ENCODE measurements at places on chromosomes 4 and X. TPM values are rescaled to one million over a fixed set of nuclear protein-coding genes. Genes with fewer than 3 reads are reported as not detected.
A peak's percentile ranks its signal among the peaks of the same experiment; 100 is the strongest.

DNA sequence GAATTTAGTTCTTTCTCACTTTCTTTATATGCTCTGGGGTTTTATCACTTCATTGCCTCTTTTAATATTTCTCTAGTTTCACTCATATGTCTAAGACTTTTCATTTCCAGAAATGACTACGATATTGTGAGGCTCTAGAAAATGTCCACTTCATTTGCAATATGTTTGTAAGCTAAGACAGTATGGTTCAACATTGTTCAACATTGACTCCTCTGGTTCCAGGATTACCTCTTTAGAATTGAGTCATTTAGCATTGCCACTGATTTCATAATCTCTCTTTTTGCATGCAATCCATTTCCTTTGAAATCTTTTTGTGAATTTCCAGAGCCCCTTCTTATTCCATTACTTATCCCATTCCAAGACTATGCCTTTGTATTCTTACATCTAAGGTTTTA is 32.3 kb downstream of the BBS12 start:
- 0 out of 2 replicates have a peak, but pooled peaks cover 10% of the 10 kb centered on the region for H3K4me1 ChIP-seq
- H3K27me3 ChIP-seq = no peaks in the 10 kb centered on the region
- peak overlapping the region; percentile 63 for H3K27ac ChIP-seq
- no peak overlapping the region for H3K4me3 ChIP-seq
- no peak for DNase-seq

DNA sequence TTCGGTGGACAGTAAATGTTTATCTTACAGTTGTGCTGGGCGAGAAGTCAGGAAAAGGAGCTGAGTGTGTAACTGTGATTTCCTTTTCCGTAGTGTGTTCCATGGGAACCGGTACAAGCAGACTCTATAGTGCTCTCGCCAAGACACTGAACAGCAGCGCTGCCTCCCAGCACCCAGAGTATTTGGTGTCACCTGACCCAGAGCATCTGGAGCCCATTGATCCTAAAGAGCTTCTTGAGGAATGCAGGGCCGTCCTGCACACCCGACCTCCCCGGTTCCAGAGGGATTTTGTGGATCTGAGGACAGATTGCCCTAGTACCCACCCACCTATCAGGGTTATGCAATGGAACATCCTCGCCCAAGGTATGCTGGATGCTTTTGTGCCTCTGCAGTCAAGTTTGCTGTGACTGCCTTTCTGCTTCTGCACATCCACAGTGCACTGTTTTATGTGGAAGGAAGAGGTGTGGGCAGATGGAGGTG is 27.4 kb downstream of the NOCT start:
- no peak overlapping the region for H3K27ac ChIP-seq
- no peak for DNase-seq
- H3K4me3 ChIP-seq = no peak overlapping the region
- H3K36me3 ChIP-seq = peaks cover 60% of the 10 kb centered on the region

GRCh38 chr4:161320377-161320776 is 843.4 kb downstream of the FSTL5 start:
- H3K36me3 ChIP-seq = no peaks in the 10 kb centered on the region
- H3K27ac ChIP-seq = no peak overlapping the region
- no peak overlapping the region for H3K4me3 ChIP-seq
- no peaks in the 10 kb centered on the region for H3K4me1 ChIP-seq

- no peaks in the 10 kb centered on the region for H3K36me3 ChIP-seq
- H3K27me3 ChIP-seq = no peaks in the 10 kb centered on the region
- DNase-seq = no peak
- no peak overlapping the region for H3K27ac ChIP-seq
These were observed 36.9 kb downstream of the SULT1E1 start for GRCh38 chr4:69823048-69823447.

DNA sequence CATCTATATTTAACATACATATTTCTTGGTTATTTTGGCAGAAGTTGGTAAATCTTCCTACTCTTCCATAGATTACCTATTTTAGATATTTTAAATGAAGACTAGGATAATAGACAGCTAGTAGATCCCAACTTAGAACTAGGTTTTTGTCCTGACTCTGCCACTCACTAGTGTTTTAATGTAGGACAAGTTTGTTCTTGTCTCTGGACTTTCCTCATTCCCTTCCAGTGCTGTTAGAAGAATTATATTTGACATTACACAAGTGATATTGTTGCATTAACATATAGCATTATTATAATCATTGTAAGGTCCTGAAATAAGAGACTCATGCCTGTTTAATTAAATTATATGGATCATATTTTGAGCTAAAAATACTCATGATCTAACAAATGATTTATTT is 24.1 kb upstream of the ALB start:
- H3K4me1 ChIP-seq = no peaks in the 10 kb centered on the region
- no peaks in the 10 kb centered on the region for H3K27me3 ChIP-seq
- no peak overlapping the region for H3K4me3 ChIP-seq
- DNase-seq = no peak
- no peak overlapping the region for H3K27ac ChIP-seq

- no peak overlapping the region for H3K27ac ChIP-seq
- H3K36me3 ChIP-seq = no peaks in the 10 kb centered on the region
- no peak for DNase-seq
- H3K27me3 ChIP-seq = no peaks in the 10 kb centered on the region
- H3K4me3 ChIP-seq = no peak overlapping the region
These were observed 230.2 kb upstream of the AGTR2 start for GRCh38 chrX:115940348-115940747.

DNA sequence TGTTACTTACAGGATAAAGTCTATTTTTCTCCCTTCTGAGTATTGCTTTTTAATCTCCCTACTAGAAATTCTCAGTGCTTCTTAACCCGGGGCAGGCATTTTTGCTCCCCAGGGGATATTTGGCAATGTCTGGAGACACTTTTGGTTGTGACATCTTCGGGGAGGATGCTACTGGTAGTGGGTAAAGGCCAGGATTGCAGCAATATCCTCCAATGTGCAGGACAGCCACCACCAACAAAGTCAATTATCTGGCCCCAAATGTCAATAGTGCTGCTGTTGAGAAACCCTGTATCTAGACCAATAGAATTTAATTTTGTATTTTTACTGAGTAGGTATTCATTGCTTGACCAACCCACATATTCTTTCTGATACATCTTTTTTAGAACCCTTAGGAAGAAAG is 669.5 kb upstream of the MAGEB2 start:
- no peak overlapping the region for H3K4me3 ChIP-seq
- DNase-seq = no peak
- H3K36me3 ChIP-seq = no peaks in the 10 kb centered on the region

GRCh38 chr4:150911326-150911725 is 103.8 kb downstream of the LRBA start:
- H3K27ac ChIP-seq = no peak overlapping the region
- H3K27me3 ChIP-seq = no peaks in the 10 kb centered on the region
- no peak for DNase-seq

DNA sequence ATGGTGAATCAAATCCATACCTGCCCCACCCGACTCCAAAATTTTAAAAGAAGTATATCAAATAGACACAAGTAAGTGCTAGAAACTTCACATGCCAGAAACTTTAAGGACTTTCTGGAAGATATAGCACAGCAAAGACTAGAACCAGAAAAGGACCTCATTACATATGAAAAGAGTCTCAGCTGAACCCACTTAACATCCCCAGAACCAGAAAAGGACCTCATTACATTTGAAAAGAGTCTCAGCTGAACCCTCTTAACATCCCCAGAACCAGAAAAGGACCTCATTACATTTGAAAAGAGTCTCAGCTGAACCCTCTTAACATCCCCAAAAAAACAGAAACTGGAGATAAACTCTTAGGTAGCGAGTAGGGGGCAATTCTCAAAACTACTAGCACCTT is 32.3 kb downstream of the STPG2 start:
- no peak for DNase-seq
- no peaks in the 10 kb centered on the region for H3K27me3 ChIP-seq
- no peaks in the 10 kb centered on the region for H3K4me1 ChIP-seq
- H3K36me3 ChIP-seq = no peaks in the 10 kb centered on the region

The IDUA gene
- 11.2 TPM for polyA plus RNA-seq

The CYTL1 gene
- not detected for polyA plus RNA-seq

The PRKG2 gene
- polyA plus RNA-seq = 0.13 TPM
